Fibroblast of skin of left quadriceps (primary cell): ENCODE measurements at places on chromosomes 1 and 21.
A peak's percentile ranks its signal among the peaks of the same experiment; 100 is the strongest.

- DNase-seq, result no peak
Observed at GRCh38 chr1:17719874-17720273, 35.3 kb upstream of the ACTL8 start.

GRCh38 chr21:15659753-15660422, 69.9 kb upstream of the USP25 start:
- no peak for DNase-seq

GRCh38 chr1:33057095-33057494, 20.4 kb upstream of the AK2 start:
- DNase-seq, result no peak

- DNase-seq, result no peak
Observed at GRCh38 chr1:230816018-230816417, 52.3 kb downstream of the C1orf198 start.

DNA sequence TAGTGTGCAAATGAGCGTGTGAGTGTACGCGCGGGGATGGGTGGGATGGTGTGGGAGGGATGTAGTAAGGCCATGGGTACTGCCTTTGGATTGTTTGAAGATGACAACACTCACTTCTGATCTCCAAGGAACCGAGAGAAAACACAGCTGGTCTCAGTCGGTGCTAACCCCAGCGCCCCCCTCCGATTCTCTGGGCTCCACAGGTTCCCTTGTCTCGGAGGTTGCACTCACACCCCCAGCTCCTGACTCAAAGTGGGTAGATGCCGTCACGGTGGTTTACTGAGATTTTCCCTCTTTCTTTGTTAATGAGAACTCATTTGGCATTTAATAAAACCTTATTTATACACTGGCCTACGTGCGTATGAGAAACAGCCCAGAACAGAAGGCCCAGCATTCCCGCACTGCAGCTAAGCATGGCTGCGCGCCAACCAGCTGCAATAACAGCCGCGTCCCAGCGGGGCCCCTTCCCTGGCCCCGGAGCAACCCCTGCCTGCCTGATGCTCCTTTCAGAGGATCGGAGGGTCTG, 25.8 kb downstream of the ABCA4 start:
- peak; percentile 73 for DNase-seq
